ENCODE measurements at places on chromosomes 16 and 17. TPM values are rescaled to one million over a fixed set of nuclear protein-coding genes. Genes with fewer than 3 reads are reported as not detected.

The PRAC2 gene
- total RNA-seq, result not detected

GRCh38 chr17:79776376-79777119 lies 1.4 kb upstream of the CBX2 start:
- no peak for DNase-seq

DNA sequence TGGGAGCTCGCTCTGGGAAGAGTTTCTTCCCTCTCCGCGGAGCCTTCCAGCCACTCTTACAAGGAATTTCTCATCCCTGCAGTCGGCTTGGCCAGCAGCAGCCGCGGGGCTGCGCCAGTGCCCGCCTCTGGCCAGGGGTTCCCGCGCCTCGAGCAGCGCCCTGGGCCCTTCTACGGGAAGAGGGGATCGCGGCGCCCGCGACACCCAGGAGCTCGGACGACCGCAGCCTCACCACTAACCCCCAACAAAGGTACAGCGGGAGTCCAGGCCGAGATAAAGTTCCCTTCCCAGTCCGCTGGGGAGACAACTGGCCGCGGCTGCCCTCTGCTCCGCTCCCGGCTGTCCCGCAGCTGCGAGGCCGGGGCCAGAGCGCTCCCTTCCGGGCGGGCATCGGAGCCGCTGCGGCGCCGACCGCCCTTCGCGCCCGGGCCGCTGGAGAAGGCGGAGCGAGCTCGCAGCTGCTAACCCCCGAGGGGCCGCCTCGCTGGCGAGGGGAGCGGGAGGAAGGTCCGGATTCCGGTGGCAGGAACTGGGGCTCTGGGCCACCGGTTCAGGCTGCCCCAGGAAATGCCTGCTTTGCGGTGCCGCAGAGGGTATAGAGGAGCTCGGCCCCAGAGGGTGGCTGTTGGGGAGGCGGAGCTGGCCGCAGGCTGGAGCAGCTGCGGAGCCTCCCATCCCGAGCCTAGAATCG lies 3.6 kb upstream of the HS3ST3B1 start:
- no peak for DNase-seq

DNA sequence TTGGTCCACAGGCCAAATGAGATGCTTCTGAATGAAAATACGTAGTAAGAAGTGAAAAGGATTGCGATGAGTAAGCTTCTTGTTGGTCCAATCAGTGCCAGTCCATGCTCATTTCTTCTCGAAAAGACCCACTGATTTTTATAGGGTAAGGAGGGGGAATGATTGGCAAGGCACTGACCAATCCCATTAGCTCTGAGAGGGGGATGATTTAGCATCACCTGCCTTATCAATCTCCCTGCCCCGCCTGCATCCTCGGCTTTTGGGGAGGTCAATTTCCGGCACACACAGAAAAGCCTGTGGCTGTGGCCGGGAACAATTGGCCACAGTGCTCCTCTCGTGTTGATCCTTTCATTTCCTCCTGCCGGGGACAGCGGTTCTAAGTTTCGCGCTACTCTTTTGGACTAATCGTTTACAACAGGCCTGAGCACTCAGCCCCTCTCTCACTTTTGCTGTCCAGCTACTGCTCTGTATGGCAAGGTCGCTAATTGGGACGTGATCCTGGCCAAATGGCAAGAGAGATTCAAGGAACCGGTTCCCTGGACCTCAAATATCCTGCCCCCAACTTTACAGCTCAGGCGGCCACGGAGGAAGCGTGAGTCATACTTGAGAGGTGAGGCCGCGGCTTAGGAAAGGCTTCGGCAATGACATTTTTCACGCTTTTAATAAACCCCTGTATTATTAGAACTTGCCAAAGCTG lies 43.1 kb downstream of the TBX4 start:
- DNase-seq, result no peak

Measured in heart left ventricle (tissue), 16 donors.